ENCODE measurements at places on chromosomes 12 and 14. TPM values are rescaled to one million over a fixed set of nuclear protein-coding genes. Genes with fewer than 3 reads are reported as not detected.

DNA sequence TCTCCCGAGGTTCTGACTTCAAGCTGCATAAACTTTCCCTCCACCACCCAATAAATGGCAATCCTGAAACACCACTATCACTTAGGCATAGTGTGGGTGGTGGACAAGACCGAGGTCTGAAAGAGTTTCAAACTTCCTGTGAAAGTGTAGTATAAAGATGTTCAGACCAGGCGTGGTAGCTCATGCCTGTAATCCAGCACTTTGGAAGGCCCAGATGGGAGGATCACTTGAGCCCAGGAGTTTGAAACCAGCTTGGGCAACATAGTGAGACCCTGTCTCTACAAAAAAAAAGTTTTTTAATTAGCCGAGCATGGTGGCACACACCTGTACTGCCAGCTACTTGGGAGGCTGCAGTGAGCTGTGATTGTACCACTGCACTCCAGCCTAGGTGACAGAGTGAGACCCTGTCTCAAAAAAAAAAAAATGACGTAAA, 61.9 kb downstream of the CCDC92 start:
- no peak for DNase-seq

DNA sequence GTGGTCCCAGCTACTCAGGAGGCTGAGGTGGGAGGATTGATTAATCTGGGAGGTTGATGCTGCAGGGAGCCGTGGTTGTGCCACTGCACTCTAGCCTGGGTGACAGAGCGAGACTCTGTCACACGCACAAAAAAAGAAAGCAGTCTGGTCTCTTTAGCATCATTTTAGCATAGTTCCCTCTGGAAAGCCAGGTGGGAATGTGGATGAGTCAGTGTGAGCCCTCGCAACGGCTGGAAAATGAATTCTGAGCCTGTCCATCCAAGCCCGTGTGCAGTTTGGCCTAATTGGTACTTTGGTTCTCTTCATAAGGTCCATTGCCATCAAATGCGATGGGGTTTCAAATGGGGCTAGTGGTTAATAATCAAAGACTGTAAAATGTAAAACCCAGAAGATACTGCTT, 2.4 kb downstream of the MYL2 start:
- DNase-seq = no peak

GRCh38 chr12:15811214-15812127, 22.3 kb upstream of the EPS8 start:
- no peak for DNase-seq

DNA sequence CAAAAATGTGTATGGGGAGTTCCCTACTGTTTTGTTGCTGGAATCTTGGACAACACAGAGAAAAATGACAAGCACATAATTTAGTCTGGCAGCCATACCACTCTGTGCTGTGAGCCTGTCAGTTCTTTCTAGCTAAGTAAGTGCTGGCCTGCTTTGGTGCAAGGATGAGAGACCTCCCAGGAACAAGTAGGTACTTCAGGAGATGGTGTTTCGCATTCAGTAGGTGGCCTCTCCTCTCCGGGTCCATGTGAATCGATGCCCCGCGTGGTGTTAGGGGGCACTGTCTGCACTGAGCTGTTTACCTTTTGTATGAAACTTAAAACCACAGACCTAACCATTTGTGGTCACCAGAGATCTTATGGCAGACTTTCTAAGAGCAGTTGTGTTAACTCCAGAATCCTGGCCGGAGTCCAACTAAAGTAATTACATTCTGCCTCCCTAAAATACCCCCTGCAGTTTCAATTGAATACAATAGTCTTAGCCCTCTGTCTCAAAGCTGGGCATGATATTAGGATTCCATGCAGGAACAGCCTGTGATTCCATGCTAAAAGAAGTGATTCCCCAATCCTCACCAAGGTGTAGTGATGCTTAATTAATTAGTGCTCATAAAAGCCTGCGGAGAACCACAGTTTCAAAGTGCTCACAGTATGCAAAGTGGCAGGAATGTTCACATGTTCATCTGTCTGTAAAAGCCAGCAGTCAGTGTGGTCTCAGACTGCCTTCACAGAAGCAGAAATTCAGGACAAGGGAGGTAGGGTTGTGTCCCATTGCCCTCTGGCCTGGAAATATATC, 64.2 kb downstream of the LLPH start:
- no peak for DNase-seq

The ANKS1B gene
- total RNA-seq = 331 TPM

The ETFBKMT gene
- 2.6 TPM for total RNA-seq

The DEPDC4 gene
- 2.8 TPM for total RNA-seq
